ENCODE measurements at places on chromosomes 6 and 20. TPM values are rescaled to one million over a fixed set of nuclear protein-coding genes. Genes with fewer than 3 reads are reported as not detected.

The RIPOR2 gene
- 1.1 TPM for total RNA-seq

The DDX43 gene
- 0.55 TPM for total RNA-seq

The GSTA3 gene
- not detected for total RNA-seq

The TNFRSF6B gene
- total RNA-seq = 0.65 TPM

The CST1 gene
- total RNA-seq = not detected

The OR2B6 gene
- not detected for total RNA-seq

The FAM209B gene
- total RNA-seq = not detected

The HMGN3 gene
- 26.3 TPM for total RNA-seq

The DUSP15 gene
- total RNA-seq = not detected

The SLC17A1 gene
- not detected for total RNA-seq

The IRF4 gene
- 0.65 TPM for total RNA-seq

The DEFB119 gene
- not detected for total RNA-seq

The CFB gene
- total RNA-seq = 61.2 TPM

The SAMD3 gene
- total RNA-seq = 11.8 TPM

The SDCBP2 gene
- total RNA-seq = 1.3 TPM

The STMN3 gene
- 2.3 TPM for total RNA-seq

The ID4 gene
- 10.2 TPM for total RNA-seq

The PDE10A gene
- 89.7 TPM for total RNA-seq

The GHRH gene
- not detected for total RNA-seq

The MACROD2 gene
- total RNA-seq = 0.55 TPM

The IER3 gene
- total RNA-seq = 61.3 TPM

The RNF144B gene
- 0.28 TPM for total RNA-seq

Measured in smooth muscle cell of bladder (primary cell).